ENCODE measurements at places on chromosomes 1 and 21.

- no peak for ATAC-seq
These were observed 88.9 kb downstream of the PIK3R3 start for GRCh38 chr1:46043458-46044017.

- no peak for ATAC-seq
These were observed 104.6 kb upstream of the SPATA6 start for GRCh38 chr1:48576565-48576964.

DNA sequence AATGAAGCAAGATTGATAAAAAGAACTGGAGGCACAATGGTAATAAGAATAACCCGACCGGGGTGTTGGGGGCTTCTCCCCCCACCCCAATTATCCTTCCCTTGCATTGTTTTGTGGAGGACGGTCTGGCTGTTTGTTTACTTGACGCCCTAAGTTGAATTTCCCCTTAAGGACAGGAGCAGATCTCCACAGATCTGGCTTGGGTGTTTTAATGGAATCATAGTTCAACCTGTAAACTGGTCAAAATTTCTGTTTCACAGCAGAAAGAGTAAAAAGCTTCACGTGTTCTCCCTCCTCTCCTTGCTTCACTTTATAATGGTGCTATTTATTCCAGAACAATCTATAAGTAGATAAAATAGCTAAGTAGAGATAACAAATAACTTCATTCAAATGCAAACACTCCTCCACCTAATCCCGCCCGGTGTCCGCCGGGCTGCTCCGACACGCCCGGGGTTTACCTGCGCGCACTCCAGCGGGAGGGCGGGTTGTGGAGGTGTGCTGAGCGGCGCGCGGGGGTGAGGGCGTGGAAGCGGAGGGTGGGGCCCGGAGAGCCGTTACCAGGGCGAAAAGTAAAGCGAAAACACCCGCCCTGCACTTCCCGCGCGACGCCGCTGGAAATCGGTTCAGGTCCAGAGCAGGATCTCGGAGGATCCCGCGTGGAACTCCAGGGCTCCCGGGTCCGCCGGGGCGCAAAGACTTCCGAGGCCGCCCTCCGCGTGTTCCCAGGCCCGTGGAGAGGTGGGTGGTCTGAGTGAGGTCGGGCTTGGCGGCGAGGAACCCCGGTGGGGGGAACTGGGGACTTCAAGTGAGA is 2.0 kb upstream of the ATF3 start:
- ATAC-seq = no peak

- no peak for ATAC-seq
These were observed 26.0 kb upstream of the UAP1 start for GRCh38 chr1:162535501-162535900.

DNA sequence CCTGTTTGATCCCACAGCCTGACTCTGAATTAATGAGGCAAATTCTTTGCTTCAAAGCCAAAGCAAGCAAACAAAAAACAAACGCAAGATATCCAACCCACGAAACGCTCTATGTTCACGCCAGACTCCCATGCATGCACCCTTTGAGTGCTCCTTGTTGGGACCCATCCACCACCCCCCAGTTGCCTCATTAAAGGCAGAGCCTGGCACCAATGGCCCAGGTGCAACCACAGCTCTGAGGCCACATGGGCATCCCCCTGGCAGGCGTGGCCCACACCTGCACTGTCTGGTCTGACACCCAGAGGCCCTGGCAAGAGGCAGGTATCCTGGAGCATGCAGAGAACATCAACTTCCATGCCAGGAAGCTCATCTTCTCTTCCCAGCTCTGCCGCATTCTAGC is 1.1 kb upstream of the PADI4 start:
- no peak for ATAC-seq

GRCh38 chr1:152141971-152142584 is 16.9 kb downstream of the RPTN start:
- ATAC-seq = no peak

DNA sequence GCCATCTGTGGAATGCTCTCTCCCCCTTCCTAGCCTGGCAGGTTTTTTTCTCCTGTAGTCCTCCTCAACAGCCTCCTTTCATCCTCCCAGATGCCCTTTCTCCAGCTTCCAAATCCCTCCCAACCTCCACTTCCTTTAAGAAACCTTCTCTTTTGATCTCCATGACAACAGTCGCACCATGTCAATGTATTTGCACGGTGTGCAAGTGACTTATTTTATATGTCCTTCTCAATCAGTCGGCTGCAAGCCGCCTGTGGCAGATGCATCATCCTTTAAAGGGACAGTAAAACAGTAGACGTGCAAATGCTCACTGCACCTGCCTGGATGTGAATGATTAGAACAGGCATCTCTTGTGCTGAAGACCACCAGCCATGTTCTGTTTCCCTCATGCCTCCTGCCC is 285.2 kb downstream of the PCP4 start:
- ATAC-seq = no peak

GRCh38 chr1:196437671-196438070 is 170.6 kb downstream of the KCNT2 start:
- ATAC-seq = no peak

DNA sequence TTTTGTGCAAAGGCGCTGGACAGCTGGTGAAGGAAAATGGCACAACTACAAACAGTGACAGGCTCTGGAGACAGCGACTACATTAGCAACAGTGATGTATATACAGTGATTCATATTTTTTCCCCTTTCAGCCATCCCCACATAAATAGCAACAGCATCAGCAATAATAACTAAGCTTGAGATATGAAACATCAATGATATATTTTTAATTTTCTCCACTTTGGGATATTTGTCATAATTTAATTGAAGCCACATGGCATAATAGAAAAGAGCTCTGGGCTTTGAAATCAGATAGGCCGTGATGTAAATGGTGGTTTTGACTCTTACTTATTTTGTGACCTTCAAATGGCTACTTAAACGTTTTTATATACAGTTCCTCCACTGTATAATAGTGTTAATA is 764.3 kb upstream of the PRMT6 start:
- ATAC-seq = no peak

DNA sequence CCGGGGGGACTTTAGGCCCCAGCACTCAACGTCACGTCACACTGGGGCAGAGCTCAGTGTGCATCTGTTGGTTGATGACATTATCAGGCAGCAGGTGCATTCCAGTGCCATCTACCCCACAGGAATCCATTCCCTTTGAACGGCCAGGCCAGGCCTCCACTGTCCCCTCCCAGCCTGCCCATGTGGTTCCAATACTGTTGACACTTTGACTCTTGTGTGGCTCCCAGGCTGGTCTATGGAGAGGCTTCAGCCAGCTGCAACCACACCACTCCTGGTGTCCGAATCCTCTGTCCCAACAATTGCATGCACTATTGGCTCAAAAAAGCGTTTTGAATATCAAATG is 92.0 kb upstream of the SIM2 start:
- ATAC-seq = no peak

- ATAC-seq = no peak
These were observed 283.5 kb downstream of the S1PR1 start for GRCh38 chr1:101520302-101520701.

- no peak for ATAC-seq
These were observed 31.0 kb downstream of the KIF21B start for GRCh38 chr1:200992382-200993048.

GRCh38 chr21:24948186-24948585 is 659.1 kb downstream of the MRPL39 start:
- no peak for ATAC-seq

- ATAC-seq = no peak
These were observed 56.4 kb downstream of the SASS6 start for GRCh38 chr1:100076319-100076718.

- no peak for ATAC-seq
These were observed 6.1 kb downstream of the FAM3B start for GRCh38 chr21:41322496-41323382.

DNA sequence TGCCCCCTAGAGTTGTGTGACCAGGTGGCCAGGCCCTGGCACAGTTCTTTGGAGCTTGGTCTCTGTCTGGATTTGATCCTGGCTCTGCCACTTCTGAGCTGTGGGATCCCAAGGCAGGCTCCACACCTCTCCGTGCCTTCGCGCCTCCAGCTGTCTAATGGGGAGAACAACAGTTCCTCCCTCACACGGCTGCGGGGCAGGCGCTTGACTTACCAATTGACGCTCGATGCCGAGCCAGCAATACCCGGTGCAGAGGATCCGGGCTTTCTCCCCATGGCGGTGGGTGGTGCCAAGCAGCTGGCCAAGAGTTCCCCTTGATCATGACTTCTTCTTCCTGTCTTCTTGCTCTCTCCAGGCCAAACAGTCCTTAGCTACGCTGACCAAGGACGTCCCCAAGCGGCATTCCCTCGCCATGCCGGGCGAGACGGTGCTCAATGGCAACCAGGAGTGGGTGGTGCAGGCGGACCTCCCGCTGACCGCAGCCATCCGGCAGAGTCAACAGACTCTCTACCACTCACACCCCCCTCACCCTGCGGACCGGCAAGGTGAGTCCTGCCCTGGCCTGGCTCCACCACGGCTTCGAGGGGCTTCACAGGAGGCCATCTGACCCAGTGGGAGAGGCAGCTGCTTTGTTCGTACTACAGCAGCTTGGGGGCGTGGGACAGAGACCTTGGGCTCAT is 97.7 kb upstream of the TMEM51 start:
- no peak for ATAC-seq

GRCh38 chr1:150194381-150195031 is 41.4 kb downstream of the ANP32E start:
- ATAC-seq = no peak

GRCh38 chr1:93095804-93096585 is 16.9 kb downstream of the MTF2 start:
- no peak for ATAC-seq

- no peak for ATAC-seq
These were observed 16.1 kb upstream of the PSMD4 start for GRCh38 chr1:151238467-151238739.

DNA sequence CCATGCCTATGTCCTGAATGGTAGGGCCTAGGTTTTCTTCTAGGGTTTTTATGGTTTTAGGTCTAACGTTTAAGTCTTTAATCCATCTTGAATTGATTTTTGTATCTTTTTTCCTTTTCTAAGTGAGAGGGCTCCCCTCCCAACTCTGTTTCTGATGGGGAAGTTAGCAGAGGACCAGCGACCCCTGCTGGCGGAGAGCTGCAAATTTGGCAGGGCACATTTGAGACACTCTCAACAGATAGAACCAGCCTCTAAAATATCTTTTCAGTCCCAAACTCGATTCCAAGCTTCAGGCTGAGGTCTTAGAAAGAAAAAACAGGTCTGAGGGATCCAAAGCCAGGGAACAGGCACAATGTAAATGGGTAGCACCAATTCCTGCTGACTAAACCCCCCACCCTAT is 32.5 kb downstream of the LRRC3 start:
- no peak for ATAC-seq

GRCh38 chr1:31880957-31881687 is 57.0 kb downstream of the PTP4A2 start:
- no peak for ATAC-seq

GRCh38 chr1:92975551-92976232 is 14.4 kb upstream of the DIPK1A start:
- ATAC-seq = no peak

- peak; percentile 59 for ATAC-seq
These were observed 99.5 kb upstream of the BMP8A start for GRCh38 chr1:39391691-39392679.

GRCh38 chr1:17075470-17076255 is 21.8 kb upstream of the SDHB start:
- ATAC-seq = no peak

DNA sequence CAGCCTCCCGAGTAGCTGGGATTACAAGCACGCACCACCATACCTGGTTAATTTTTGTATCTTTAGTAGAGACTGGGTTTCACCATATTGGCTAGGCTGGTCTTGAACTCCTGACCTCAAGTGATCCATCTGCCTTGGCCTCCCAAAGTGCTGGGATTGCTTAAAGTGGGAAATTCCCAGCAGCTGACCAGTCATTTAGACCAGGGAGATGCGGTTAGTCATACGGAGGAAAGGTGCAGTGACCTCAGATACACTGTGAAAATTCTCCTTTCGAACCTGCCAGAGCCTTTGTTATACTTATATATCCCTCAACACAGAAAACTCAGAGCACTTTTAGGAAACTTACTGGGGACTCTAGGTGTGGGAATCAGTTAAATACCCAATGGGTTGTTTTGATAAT is 39.6 kb downstream of the MAP10 start:
- ATAC-seq = no peak

DNA sequence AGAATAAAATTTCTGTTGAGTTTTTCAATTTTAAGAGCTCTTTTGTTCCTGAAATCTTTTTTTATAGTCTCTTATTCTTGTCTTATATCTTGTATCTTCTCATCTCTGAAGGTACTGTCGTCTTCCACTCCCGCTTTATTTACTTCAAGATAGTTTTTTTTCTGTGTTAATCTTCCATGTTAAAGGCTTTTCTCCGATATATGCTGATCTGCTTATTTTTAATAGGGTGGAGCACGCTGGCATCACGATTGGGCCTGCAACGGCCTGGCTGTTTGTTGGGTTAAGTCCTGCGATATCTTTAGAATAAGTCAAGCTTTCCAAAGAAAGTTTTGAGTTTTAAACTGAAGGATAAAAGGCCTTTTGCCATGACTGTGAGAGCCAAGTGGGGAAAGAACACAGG is 35.7 kb downstream of the MRPS6 start:
- no peak for ATAC-seq

DNA sequence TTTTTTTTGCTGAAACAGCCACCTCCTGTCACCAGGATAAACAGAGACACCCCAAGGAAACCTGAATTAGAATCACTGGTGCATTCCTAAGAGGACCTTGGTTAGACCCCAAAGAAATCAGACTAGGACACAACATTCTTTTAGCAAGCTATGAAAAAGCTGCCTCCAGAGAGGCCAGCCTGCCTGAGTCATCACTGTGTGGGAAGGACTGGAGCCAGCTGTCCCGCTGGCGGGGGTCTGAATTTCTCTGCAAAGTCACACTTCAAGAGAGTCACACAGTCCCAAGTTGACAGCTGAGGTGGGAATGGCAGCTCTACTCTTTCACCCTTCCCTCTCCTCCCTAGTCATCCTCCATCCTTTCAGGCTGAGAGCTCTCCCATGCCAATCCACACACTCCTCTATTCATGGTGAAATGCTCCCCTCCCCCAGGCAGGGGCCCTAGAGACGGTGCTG is 405.0 kb upstream of the POU3F1 start:
- no peak for ATAC-seq

- ATAC-seq = peak; percentile 98
These were observed 25.1 kb downstream of the WDR64 start for GRCh38 chr1:241677201-241677600.

- ATAC-seq = no peak
These were observed 145.2 kb upstream of the ZNF648 start for GRCh38 chr1:182206626-182207239.
